ENCODE measurements at places on chromosomes 2 and 18.

DNA sequence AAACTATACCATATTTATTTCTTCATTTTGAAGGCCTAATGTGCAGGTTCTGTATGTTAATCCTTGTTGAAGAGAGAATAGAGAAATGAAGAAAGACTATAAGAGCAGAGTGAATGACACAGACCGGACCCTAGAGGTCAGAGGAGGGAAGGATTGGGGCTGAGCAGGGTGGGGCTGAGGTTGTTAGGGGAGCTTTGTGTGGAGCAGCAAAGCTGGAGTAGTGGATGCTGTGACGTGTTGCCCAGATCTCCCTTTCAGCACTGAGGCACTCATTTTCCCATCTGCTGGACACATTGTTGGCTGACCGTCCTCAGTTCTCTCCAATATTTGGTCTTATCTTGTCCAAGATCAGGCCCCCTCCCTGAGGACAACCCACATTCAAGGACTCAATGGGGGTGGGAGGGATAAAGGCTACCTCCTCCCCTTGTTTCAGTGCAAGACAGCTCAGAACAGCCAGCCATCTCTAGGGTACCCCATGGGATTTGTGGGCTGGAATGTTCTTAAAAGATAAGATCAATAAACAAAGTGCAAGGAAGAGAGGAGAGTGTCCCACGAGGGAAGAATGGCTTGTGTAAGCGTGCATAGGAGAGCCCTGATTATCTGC is 143.6 kb downstream of the TDRD15 start:
- DNase-seq: no peak

DNA sequence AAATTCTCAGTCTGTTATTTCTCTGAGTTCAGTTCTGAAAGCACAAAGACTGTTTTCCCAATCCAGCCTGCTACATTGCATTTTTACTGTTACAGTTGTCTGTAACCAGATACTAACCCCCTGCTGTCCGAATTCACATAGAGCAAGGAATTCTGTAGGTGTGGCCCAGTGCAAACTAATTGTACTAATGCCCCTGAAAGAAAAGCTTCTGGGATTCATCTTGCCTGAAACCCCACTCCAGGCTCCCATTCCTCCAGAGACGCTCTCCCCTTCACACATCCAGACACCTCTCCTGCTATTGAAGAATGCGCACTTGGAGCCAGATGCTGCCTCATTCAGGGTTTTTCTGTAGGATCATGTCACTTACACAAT is 127.0 kb downstream of the TTC32 start:
- no peak for DNase-seq

DNA sequence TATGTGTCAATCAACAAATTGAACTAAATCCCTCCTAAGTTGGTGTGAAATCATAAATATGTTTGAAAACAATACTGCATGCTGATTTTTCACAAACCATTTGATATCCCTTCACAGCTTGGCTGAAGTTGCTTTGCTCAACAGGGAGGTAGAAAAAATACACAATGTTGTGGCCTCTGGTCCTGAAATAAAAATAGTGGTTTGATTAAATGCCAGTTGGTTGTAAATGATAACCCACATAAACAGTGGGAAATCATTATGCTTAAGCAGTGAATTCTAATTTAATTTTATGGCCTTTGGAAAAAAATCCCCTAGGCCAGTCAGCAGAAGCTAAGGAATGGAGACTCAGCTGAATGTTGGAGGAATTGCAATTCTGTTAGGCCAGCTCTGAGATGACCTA is 359.4 kb upstream of the CWC22 start:
- no peak for DNase-seq

- DNase-seq: no peak
Measured at GRCh38 chr2:42317486-42317885, 43.5 kb downstream of the COX7A2L start.

DNA sequence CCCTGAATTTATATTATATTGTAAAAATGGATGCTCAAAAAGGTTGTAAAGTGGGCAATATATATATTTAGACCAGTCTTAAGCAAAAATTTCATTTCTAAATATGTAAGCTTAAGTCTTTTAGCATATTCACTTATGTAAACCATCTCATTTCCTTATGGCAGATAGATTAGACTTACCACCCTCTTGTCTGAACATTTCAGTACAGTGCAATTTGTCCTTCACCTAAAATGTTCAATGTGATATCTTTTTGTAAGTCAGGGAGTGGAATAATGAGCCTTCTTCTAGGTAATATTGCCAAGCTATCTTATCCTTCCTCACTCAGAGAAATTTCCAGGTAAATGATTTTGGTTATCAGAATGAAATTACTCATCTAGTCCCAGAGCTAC is 92.3 kb downstream of the KLF7 start:
- no peak for DNase-seq

- DNase-seq: no peak
Measured at GRCh38 chr2:44934038-44934982, 7.2 kb upstream of the SIX3 start.

- DNase-seq: peak; percentile 18
Measured at GRCh38 chr2:167404627-167405284, 516.5 kb downstream of the XIRP2 start.

DNA sequence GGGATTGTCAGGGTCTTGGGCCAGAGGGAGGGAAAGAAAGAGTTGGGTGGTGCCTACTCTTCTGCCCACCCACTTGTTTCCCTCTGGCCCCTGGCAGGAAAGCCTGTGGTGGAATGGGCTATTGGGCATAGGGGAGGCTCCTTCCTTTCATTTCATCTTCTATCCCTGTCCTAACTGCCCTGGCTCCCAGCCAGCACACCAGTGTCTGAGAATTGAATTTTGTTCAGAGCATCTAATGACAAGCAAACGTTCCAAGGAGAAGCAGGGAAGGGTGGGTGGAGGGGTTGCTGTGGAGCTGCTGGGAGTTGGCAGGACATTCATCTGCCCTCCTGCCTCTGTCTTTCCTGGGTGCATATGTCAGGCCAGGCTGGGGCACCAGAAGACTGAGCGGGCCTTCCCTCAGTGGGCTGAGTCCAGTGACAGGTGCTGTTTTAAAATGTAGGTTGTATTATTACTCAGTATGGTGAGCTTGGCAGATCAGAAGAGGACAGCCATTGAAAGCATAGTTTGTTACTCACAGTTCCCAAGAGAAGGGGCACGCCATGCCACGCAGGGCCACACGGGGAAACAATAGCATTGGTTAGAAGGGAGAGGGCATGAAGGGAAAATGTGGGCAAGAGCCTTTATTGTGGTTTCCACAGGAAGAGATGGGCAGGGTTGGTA is 171.9 kb downstream of the ACOXL start:
- DNase-seq: no peak

GRCh38 chr2:9630117-9630735 is 571 bp downstream of the YWHAQ start:
- DNase-seq: no peak

DNA sequence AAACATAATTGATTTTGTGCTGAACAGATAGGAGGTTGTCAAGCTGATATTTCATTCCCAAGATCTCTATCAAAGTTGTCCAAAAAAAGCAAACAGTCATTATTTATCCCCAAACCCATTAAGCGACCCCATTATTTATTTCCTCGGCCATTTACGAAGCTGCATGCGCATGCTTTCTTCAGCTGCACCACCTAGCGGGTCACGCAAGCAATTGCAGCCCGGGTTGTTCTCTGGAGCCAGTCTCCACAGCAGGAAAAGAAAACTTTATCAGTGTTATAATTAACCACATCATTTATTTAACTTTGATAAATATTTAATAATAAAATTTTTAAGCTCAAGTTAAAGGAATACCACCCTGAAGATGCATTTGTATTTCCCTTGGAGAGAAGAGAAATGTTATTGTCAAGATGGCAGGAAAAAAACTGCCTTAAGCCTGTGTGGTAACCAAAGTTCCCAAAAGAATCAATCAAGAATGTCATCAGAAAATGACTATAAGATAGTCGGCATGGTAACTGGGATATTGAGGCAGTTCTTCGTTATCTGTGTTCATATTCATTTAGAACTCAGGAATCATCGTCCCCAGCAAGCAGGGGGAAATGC is 304.7 kb downstream of the FBXO15 start:
- DNase-seq: peak; percentile 42

- peak; percentile 33 for DNase-seq
Measured at GRCh38 chr18:13437796-13438506, 219.4 kb downstream of the LDLRAD4 start.

DNA sequence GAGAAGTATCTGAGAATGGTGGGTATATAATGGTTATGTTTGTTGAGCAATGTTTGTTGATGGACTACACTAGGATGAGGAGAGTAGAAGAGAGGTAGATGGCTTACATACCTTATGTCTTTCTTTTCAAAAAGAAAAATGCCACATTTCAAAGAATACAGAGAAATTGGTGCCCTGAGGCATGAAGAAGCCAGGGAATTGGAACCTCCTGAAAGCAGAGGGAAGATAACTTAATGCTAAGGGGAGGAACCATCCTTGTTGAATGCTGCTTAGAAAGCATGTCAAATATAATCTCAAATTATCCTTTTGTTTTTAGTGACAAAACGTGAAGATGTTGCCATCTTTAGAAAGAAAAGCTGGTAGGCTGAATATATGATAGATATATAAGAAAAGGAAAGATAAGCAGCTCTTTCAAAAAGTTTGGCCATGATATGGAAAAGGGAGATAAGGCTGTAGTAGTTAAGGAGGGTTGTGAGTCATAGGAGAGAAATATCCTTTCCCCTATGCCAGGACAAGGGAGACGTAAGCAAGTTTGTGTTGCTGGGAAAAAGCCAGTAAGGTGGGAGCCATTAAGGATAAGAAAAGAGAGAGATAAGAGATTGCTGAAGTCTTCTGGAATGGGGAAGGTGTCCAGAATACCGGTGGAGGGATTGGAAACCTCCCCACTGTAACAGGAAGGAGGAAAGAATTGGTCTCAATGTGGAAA is 66.3 kb downstream of the SCN2A start:
- no peak for DNase-seq

DNA sequence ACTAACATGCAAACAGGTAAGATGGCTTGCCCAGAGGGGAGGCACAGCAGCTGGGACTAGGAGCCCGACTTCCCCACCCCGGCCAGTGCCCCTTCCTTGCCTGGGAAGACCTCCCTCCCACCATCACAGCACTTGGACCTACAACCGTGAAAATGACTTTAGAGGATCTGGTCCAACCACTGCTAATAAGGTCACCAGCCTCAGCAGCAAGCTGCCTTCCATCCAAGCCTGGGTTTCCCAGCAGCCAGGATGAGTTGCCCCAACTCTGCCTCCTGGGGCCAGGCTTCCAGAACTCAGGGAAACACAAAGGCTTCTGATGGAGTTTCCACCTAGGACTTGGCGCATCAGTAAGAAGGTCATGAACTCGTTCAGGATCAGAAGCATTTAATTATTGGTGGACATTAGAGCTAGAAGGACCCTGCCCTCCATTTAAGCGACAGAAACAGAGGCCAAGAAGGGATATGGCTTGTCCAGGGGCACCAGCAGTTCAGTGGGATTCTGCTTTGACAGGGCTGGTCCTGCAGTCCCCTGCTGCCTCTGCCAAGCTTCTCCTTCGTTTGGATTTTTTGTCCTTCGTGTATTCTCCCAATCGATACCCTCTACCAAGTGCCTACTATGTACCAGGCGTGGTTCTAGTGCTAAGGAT is 403.0 kb upstream of the ID2 start:
- DNase-seq: no peak

DNA sequence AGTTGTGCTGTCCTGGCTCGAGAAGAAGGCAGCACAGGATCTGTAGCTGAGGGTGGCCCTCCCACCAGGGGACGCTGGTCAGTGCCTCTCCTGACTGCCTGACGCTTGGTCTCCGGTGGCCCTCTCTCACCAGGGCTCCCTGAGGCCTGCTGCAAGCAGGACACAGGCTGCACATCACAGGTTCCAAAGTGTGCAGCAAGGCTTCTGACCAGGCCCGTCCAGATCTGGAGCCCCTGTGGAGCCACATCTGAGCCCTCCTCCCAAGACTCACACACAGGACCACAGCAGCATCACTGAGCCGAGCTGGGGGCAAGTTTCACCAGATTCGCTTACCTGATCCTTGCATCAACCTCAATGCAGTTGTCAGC is 12.1 kb downstream of the AMER3 start:
- no peak for DNase-seq

- no peak for DNase-seq
Measured at GRCh38 chr18:62637807-62638687, 77.3 kb upstream of the PHLPP1 start.

DNA sequence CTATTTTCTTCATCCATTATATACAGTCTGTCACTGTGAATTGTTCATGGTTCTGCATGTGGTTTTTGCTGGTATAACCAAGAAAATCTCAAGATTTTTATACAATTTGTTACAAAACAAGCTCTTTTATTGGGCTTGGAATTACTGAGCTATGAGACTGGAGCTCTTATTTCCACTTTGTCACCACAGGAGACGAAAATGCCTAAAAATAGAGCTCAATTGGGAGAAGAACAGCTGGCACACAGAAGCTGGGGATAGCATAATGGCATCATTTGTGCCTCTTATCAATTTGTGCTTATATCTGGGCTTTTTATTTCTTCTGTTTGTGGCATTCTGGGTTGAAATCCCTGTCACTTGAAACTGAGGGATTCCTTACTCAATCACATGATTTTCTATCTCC is 219.1 kb downstream of the CALCRL start:
- DNase-seq: no peak

GRCh38 chr2:188474316-188474715 is 182.6 kb downstream of the GULP1 start:
- no peak for DNase-seq
